NCI-H1417 (cell line): ENCODE measurements at places on chromosomes 3 and 15.
A peak's percentile ranks its signal among the peaks of the same experiment; 100 is the strongest.

GRCh38 chr15:60219866-60220265 is 177.9 kb downstream of the ANXA2 start:
- no peak for DNase-seq

DNA sequence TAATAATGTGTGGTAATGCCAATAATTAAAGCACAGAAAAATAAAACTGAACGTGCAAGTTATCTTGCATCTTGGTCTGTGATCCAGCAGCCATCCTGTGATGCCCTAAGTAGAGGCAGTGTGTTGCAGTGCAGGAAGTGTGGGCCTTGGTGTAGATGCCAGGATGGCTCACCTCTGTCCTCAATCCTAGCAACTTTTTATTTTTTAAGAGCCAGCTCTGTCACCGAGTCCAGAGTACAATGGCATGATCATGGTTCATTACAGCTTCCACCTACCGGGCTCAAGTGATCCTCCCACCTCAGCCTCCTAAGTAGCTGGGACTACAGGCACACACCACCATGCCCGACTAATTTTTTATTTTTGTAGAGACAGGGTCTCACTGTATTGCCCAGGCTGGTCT is 7.6 kb downstream of the BAHD1 start:
- DNase-seq: no peak

DNA sequence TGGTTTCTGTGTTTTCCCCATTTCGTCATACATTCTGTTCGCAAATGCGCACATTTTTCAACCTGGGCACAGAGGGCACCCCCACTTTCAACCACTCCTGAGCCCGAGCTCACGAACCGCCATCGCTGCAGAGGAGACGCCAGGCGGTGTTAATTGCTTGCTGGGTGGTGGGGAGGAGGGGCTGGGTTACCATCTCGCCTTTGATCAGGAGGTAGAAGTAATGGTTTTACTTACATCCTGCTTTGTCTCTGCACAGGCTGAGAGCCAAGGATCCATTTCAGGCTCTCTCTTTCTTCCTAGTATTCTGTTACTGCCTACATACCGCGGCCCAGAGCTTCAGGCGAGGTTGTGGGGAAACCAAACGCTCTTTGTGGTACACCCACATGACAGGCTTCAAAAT is 177.3 kb upstream of the WNT5A start:
- no peak for DNase-seq

DNA sequence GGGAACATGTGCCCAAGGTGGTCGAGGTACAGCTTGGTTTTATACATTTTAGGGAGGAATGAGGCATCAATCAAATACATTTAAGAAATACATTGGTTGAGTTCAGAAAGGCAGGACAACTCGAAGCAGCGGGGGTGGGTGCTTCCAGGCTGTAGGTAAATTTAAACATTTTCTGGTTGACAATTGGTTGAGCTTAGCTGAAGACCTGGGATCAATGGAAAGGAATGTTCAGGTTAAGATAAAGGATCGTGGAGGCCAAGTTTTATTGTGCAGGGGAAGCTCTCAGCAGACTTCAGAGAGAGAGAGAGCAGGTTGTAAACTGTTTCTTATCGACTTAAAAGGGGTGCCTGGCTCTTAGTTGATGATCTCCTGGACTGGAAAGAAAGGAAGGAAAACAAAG is 11.3 kb downstream of the CPN2 start:
- no peak for DNase-seq

DNA sequence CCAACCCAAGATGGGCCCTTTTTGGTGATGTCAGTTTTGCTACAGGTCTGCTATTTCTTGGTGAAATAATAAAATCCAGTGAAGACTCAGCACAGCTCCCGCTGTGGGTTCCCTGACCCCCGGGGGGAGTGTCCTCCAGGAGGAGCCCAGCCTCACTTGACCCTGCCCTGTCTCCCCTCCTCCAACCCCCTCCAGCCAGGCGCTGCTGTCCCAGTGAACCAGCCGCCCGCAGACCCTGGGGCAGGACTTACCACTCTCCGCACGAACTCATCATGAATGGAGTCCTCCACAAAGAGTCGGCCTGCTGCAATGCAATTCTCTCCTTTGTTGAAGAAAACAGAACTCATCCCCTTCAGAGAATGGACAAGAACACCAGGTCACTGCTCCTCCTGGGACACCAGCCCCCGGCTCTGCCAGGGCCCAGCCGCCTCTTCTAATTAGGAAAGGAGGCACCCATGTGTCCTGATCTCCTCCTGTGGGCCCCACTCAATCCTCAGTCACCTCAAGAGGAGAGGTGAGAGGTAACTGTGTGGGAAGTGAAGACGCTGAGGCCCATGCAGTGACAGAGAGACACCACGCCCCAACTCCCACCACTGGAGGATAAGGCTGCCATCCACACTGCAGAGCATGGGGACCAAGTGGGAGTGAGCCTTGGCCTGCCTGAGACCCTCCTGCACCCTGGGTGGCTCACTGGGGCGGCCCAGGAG is 28.8 kb upstream of the SLC41A3 start:
- no peak for DNase-seq

- no peak for DNase-seq
These were observed 509.5 kb downstream of the NTRK3 start for GRCh38 chr15:87747087-87747486.

DNA sequence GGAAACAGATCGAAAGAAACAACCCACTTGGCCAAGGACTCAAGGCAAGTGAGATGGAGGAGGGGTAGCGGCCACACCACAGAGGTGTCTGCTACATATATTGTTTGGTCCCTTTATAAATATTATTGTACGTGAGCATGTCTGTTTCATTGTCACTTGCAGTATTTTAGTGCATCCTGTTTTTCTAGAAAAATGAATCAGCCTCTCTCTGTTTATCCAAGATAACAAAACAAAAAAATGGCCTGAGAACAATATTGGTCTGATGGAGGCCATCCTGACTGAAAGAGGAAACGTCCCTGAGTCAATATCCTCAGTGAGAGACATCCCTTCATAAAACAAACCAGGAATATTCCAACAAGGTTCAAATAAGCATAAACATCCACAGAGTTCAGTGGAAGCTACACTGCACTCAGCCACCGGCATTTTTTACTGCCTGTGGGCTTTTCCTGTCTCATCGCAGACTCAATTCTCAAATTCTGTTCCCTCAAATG is 42.0 kb downstream of the WWTR1 start:
- no peak for DNase-seq

GRCh38 chr3:117706756-117707155 is 997.2 kb downstream of the TUSC7 start:
- no peak for DNase-seq

DNA sequence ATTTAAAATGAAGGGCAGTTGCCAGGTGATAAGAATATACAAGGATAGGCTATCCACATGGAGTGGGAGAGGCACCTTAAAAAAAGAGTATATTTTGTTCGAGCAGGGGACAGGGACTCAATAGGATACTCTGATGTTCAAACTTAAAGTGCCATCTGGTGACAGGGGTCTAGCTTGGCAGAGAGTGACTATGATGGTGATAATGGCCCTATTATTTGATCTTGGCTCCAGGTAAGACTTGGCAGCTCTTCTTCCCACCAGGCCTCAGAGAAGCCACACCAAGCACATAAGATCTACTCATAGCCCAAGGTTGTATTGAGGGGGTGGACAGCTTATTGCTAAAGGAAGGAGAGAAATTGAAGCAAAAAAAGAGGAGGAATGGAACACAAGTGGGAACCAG is 109.0 kb upstream of the MANF start:
- no peak for DNase-seq

DNA sequence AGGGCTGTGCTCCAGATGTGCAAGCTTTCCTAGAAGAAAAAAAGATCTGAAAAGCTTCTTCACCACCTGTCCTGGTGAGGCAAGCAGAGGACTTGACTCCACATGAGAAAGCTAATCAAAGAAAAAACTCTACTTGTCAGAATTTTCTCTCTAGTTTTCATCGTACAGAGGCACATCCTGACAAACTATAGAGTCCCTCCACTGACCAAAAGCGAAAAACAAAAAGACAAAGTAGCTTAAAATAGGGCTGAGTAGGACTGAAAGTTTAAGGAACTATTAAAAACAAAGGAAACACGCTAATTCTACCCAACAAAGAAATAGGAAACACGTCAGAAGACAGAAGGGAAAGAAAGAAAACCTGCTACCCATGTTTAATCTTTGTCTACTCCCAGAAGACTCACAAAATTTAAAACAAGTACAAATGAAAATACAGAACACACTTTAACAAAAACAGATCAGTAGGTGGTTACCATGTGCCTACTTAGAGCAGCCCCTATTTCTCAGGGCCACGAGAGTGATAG is 26.5 kb downstream of the NANOGP8 start:
- no peak for DNase-seq

DNA sequence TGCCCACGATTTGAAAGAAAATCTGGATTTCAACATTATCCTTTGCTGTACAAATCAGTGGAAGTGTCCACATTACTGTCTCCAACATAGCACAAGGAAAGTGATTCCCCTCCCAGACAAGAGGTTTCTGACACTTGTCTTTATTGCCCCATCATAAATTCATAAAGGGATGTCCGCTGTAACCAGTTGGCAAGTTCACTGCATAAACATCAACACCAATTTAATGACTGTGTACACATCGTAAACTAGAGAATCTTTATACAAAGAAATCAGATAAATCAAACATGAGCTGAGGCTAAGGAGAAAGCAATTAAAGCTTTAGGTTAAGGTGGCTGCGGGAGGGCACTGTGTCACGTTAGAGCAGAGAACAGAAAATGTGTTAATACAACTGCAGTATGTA is 129.8 kb downstream of the MEIS2 start:
- peak; percentile 95 for DNase-seq

DNA sequence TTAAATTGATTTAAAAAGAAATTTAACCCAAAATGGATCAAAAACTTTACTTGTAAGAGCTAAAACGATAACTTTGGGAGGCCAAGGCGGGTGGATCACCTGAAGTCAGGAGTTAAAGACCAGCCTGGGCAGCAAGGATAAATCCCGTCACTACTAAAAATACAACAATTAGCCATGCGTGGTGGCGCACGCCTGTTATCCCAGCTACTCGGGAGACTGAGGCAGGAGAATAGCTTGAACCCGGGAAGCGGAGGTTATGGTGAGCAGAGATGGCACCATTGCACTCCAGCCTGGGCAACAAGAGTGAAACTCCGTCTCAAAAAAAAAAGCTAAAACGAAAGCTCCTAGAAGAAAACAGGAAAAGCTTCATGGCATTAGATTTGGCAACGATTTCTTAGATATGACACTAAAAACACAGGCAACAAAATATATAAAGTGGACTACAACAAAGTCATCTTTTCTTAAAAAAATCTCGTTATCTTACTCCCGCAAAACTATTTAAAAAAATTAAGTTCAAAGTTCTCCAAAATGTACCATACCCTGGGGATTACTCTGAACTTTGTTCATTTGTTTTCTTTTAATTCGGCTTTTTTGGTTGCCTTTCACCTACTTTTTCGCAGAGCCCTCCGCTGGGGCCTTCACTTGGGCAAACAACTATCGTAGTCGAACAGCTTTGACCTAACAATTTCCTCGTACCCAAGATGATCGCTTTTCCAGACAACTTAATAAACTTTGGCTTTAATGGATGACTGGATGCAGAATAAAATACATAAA is 2.9 kb downstream of the HDDC3 start:
- no peak for DNase-seq

DNA sequence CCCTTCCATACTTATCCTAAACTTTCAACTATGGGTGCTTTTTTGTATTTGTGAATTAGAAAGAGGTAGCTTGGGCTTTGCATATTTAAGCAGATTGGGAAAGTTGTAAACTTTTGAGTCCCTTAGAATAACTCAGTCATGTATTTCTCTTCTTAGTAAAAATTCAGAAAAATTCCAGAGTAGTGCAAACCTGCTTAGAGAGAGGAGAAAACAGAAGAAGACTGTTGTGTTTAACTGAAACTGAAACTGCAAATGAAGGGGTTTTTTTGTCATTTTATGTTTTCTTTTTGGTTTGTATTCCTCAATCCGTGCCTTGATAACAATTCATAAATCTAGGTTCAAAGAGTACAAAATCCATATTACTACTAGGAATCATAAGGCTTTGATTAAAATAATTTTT is 31.3 kb downstream of the CD200 start:
- DNase-seq: no peak

DNA sequence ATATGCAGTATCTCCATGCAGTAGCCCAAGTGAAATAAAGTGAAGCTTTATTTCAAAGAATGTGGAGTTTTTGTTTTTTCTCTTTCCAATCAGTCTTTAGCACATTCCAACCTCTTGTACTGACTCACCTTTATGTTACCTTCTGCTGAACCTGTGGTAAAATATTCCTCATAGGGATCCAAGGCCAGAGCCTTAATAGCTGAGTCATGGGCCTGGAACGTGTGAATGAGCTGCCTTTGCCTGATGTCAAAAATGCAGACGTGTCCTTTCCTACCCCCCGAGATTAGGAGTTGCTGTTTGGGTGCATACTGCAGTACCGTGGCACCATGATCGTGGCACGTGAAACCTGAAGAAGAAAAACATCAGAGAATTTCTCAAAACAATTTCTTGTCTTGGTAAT is 108.5 kb downstream of the GLDN start:
- no peak for DNase-seq

DNA sequence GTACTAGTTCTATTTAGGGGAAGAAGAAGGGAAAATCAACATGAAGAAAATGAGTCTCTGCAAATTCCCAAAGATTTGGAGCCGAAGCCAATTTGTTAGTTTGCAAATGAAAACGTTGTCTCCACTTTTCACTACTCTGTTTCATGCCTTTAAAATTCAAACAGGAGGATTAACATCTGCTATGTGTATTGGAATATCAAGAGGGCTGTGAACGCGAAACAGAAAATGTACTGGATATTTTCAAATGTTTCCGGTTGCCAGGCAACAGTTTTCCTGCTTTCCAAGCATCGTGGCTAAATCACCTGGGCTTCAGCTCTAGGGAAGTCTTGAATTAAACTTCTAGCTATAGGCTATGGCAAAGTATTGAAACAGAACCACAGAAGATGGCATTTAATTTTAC is 172.8 kb downstream of the KCNMB2 start:
- no peak for DNase-seq

GRCh38 chr15:65561934-65562333 is 31.7 kb downstream of the HACD3 start:
- no peak for DNase-seq

DNA sequence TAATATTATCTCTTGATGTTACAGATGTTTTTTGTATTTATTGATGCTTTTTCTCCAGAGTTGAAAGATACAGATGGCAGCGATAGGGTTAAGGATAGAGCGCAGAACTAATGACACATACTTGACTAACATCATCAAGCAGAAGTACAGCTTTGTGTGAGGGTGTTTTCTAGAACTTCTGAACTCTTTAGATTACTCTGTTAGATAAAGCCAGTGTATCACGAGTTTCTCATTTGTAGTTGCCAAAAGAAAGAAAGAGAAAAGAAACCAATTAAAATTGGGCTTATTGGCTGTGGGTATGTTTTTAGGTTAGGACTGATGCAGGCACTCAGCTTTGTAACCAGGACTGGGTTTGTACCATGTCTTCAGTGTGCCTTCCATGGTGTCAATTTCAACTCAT is 6.6 kb upstream of the GPR171 start:
- DNase-seq: no peak

- DNase-seq: no peak
These were observed 35.5 kb downstream of the ARRDC4 start for GRCh38 chr15:97995881-97996603.
